ENCODE measurements at places on chromosomes 2 and 18. TPM values are rescaled to one million over a fixed set of nuclear protein-coding genes. Genes with fewer than 3 reads are reported as not detected.

DNA sequence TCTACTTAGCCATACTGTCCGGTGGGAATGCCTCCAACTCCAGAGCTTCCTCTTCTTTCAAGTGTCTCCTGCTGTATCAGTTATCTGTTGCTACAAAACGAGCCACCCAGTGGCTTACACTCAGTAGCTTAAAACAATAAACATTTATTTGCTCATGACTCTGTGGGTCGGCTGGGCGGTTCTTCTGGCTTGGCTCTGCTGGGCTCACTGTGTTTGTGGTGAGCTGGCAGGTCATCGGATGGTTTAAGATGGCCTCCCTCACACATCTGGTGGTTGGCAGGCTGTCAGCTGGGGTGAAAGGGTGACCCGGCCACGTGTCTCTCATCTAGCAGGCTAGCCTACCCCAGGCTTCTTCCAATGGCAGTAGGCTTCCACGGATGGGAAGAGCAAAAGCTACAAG lies 122.4 kb upstream of the SLC1A4 start:
- no peak for DNase-seq

CNGA3 gene
- 0.57 TPM for polyA plus RNA-seq

GLB1L gene
- polyA plus RNA-seq: 8.6 TPM

GRCh38 chr2:204497855-204498254 lies 47.4 kb upstream of the PARD3B start:
- DNase-seq: no peak

- DNase-seq: no peak
Observed at GRCh38 chr2:198141726-198142125, 337.3 kb downstream of the PLCL1 start.

DNA sequence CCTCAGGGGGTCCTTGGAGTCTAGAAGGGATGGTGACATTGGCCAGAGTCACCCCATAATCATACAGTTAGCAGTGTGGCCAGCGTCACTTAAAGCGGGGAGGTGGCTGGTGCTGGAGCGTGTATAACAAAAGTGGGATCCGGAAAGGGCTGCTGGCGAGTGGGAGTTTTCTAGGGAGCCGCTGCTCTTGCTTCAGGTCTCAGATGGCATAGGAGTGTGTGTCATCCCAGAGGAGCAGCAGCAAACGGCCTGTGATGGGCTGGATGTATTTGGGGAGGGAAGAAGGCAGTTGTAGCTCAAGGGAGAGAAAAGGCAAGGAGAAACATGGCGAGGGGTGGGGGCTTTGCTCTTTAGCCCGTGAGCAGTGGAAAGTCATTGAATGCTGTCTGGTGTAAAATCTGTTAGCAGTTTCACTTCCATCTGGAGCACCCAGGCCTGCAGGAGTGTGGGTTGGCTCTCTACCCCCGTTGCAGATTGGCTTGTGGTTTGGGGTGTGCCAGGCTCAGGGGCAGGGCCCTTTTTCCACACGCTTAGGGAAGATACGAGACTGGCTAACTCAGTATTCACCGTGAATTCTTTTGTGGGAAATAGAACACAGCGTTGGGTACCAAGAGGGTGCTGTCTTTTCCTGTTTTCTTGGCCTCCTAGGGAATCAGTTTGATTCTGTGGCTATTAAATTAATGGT lies 120.5 kb downstream of the AGAP1 start:
- no peak for DNase-seq

SCN1A gene
- polyA plus RNA-seq: 0.01 TPM

GRCh38 chr18:21851327-21851961 lies 110.9 kb downstream of the MIB1 start:
- peak; percentile 17 for DNase-seq

GRCh38 chr2:73925853-73926492 lies 707 bp upstream of the DGUOK start:
- DNase-seq: no peak

DNA sequence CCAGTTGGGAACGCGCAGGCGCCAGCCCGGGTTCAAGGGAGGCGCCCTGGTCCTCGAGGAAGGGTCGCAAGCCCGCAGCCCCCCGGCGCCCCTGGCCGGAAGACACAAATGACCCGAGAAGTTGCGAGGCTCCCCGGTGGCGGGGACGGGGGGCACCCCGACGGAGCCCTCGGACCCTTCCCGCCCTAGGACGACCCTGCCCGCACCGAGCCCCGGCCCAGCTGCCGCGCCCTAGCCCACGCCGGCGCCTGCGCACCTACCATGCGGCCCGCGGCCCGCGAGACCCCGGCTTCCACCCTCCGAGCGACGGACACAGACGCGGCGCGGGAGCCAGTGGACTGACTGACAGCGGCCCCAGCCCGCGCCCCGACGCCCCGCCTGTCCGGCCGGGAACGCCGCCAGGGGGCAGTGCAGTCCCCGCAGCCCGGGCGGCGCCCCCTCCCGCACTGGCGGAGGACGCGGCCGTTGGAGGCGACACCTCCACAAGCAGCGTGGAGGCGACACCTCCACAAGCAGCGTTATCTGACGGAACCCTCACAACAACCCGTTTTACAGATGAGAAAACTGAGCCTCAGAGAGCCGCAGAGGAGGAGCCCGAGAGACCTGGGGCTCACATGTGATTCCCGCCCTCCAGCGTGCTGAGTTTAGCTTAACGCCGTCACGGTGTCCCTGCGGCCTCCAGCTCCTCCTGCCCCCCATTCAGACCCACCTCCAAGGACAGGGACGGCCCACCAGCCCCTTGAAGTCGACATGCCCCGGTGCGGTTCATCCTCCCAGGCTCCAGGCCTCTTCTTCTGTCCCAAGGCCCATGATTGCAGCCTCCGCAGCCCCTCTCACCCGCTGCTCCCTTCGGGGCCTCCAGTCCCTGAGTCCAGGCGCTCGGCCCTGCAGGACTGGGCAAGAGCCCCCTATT lies at the start of gene NMUR1:
NMUR1 (minus strand) TSS at position 347 of the 913 bp plus-strand sequence; CDS start at position 263, 84 bp downstream.
- peak; percentile 33 for DNase-seq

NEU4 gene
- polyA plus RNA-seq: 2.9 TPM

DNA sequence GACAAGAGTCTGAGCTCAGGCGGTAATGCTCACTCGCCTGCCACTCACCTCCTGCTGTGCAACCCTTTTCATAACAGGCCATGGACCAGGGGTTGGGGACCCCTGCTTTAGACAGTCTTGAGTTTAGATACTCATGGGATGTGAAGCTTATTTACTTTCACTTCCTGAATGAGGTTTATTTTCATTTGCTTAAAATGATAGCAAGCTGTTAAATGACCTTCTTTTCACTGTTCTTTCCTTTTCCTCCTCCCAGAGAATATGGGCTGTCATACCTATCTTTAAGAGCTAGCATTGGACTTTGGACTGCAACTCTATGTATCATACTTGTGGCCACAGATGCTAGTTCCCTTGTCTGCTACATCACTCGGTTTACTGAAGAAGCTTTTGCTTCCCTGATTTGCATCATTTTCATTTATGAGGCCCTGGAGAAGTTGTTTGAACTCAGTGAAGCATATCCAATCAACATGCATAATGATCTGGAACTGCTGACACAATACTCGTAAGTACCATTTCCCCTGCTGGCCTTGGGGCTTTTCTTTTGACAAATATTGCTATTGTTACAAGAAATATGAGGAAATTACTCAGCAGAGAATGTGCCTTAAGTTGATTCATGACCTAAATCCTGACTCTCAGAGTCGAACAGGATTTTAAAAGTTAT lies 168.5 kb downstream of the DPP4 start:
- peak; percentile 4 for DNase-seq

DNA sequence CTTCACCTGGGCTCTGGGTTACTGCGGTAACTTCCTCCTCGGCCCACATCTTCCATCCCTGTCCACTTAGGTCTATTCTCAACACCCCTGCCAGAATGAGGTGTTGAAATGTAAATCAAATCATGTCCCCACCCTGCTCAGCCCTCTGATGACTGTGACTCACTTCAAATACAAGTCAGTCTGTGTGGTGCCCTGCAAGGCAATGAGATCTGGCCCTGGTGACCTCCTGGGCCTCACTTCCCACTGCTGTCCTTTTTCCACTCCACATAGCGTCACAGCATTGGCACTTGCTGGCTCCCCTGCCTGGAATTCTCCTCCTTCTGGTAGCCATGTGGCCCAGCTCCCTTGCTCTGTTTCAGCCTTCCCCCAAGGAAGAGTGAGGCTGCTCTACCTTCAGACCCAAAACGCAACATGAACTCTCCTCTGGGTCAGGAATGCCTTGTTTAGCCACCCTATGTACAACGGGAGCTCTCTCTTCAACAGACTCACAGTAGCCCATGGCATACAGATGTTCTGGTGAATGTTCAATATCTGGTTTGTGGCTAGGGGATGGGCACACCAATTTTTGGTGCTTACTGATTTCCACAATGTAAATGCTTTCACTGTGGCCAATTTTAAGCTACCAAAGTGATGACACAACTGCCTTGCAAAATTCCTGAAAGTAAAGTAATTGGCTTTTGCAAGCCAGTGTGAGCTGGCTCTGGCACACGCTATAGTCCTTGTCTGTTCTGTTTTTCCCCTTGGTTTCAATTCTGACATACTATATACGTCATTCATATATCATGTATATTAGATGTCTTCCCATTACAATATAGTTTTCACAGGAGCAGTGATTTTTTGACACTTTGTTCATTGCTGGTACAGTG lies 550.3 kb upstream of the HS6ST1 start:
- no peak for DNase-seq

DNA sequence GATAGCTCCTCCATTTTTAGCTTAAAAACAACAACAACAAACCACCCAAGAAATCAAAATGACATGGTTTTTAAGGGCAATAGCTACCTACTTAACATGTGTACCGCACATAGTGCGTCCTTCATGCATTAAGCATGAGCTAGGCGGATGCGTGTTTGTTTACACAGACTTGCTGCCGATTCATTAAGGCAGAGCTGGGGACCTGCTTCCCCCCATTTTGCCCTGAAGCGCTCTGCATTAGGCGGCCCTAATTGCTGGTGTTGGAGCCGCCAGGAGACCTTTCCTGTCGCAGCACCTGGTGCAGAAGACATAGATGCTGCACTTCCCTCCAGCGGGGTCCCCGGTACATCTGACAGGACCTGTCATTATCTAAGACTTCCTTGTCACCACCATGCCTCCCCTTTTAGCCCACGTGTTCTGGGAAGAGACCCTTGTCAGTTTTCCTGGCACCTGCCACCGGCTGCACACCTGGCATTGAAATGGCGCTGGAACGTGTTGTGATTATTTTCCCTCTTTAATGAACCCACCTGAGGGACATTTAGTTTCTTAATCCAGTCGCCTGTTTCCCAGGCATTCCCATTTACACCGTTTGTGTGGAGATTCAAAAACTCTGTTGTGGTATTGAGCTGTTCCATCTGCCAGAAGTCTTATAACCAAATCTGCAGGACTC lies 261.1 kb upstream of the RAB12 start:
- no peak for DNase-seq

DNA sequence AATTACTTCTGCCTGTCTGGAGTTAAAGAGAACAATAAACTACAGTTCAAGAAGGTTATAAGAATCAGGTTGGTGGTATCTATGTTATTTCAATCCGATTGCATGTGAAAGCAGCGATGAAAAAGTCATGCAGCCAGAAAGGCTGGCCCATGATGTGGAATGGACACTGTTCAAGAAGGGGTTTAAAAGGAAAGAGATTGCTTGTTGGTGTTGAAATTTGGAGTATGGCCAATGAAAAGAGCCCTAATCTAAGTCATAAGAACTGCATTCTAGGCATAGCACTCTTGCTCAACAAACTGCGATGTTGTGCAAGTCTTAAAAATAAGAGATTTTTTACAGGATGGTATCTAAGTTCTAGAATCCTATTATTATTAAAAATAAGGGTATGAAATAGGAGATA lies 61.3 kb downstream of the EFEMP1 start:
- DNase-seq: no peak

RUFY4 gene
- 0.30 TPM for polyA plus RNA-seq

ANKRD30BL gene
- 0.07 TPM for polyA plus RNA-seq

CIB4 gene
- not detected for polyA plus RNA-seq

DNA sequence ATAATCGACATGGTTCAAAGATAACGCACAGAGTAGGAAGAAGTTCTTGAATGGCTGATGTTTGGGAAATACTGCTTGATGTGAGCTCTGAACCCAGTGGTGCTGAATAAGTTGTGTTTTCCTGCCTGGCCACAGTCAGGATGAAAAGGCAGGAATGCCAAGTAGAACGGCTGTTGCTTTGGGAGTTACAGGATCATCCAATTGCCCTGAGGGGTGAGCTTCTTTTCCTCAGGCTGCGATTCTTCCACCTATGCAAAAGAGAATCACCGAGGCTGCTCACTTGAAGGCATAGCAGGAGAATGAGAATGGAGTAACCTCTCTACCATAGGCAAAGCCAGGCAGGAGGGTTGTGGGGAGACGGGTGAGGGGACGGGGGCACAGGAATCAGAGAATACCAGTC lies 14.4 kb upstream of the IGFBP2 start:
- no peak for DNase-seq

SLC40A1 gene
- 69.1 TPM for polyA plus RNA-seq

DNA sequence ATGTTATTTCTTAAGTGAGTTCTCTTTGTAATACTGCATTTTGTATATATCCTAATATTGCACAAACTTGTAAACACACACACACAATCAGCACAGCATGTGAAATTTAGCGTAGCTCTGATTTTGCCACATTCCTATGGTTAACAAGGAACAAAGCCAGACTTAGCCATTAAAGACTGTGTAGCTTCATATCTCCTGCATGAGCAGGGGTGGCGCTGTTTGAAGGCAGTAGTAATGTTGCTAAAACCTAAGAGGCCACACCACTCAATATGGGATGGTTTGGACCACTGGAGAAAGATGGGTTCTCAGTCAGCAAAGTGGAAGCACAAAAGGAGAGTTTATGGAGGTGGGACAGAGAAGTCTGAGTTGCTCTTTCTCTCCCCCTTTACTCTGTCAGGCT lies 61.1 kb upstream of the RND3 start:
- DNase-seq: no peak

DNA sequence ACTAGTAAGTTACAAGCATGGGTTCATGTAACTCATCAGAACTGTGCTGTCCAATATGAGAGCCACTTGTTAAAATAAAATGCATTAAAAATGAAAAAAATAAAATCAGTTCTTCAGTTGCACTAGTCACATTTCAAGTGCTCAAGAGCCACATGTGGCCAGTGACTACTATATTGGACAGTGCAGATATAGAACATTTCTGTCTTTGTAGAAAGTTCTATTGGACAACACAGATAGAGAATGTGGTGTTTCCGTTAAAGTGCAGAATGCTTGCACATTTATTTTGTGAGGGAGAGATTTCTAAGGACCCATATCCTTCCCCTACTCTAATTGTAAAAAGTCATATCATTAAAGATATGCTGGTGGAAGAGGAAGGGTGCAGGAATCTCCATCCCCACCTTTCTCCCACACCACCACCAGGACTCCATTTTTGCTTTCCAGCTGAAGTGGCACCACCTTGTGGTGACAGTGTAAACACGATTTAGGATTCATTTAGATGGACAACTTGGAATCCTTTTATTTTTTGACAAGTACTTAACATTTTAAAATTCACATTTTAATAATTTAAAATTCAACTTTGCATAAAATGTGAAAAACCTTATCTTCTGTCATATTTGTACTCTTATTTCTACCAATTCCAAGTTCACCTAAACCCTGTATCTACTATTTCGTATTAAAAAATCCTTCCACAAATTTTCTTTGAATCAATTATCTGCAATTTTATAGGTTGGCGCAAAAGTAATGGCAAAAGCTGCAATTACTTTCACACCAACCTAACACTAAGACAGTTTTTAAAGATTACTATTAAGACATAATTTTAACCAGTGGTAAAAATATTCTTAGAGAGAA lies 9.4 kb upstream of the CD302 start:
- no peak for DNase-seq

CROCC2 gene
- polyA plus RNA-seq: 0.21 TPM

- no peak for DNase-seq
Observed at GRCh38 chr2:67322353-67323001, 74.7 kb upstream of the ETAA1 start.

CPS1 gene
- 5.7 TPM for polyA plus RNA-seq

Data from muscle of arm (tissue), 14 donors.